Keratinocyte (primary cell): ENCODE measurements at places on chromosomes 6 and 20.

DNA sequence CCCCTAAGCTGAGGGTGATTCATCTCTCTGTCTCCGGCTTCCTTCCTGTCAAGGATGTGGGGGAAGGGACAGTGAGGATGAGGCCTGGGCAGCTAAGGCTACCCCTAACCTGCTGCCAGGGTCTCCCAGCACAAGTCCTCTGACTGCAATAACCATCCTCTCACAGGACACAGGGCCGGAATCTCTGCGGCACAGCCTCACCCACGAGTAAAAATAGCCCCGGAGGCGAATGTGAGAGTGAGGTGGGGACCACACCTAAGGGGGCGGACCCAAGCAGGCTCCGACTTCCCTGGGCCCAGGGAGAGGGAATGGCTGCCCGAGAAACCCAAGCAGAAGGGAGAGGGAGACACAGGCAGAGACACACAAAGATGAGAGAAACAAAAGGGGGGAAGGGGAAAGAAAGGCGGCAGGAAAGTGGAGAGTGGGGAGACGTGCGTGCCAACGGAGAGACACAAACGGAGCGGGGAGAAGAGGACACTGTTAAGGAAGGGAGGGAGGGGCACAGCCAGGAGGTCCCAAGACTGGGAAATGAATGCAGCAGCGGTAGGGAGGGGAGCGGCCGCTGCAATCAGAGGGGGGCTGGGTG is 1.4 kb downstream of the CLIC1 start:
- no peak for DNase-seq

DNA sequence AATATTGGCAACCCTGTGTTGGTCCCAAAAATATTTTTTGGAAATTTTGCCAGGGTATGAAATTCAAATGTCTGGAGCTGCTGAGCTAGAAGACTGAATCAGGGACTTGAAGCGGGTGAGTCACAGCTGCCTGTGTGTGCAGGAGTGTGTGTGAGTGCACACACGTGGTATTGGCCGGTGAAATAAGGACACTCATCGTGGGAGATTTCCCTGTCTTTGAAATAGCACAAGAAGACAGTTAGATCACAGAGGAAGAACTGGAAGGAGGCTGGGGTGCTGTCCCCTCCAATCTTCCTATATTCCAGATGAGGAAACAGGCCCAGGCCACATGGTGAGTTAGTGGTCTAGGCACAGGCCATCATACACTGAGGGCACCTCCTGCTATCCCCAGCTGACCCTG is 123.8 kb upstream of the MLN start:
- DNase-seq: no peak

DNA sequence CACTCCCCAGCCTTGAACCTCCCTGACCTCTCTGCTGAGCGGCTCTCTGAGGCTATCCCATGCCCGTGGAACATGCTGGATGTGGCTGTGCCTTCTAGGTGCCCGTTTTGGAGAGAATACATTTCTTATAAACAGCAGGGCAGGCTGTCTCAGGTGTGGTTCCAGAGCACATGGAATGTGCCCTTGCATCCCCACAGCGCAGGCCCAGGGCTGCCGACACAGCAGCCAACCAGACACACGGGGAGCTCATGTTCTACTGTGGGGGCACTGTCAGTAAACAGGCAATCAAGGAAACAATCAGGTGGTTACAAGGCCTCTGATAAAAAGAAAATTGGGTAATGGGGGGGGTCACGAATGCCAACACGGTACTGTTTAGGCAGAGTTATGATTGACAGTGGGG is 30.8 kb downstream of the FOXC1 start:
- DNase-seq: no peak

GRCh38 chr20:49413677-49414076 is 68.8 kb downstream of the KCNB1 start:
- no peak for DNase-seq

DNA sequence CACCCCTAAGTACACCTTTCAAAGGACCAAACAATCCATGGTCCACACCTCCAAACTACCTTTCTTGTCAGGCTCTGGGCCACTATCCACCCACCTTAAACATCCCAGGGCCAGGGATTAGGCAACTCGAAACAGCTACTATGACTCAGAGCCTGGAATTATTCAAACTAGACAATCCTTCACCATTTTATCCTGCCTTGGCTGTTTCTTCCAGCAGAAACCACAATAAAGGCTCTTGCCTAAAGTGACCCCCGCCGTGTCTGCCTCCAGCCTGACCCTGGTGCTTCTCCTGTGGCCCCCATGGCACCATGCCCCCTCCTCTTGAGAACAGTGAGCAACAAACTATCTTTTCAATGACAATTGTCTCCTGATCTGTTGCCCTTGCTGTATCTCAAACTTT is 195.5 kb downstream of the EPM2A start:
- DNase-seq: no peak

DNA sequence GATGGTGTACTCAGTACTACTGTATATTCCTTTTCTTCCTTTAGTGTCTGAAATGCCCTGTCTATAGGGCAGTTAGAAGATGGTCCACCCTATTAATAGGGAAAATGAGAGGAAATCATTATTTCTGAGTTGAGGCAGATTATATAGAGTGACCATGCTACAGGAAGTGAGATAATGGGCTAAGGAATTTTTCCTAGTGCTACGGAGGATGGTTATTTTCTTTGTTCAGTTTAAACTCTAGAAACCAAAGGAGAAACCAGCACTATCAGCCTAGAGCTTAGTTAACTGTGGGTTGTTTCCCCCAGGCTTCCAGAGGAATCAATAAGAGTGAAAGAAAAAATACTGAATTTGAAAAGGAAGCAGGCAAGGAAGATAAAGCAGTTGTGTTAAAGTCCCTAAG is 474 bp downstream of the TSBP1 start:
- DNase-seq: no peak

- peak; percentile 7 for DNase-seq
Measured at GRCh38 chr20:33337119-33337518, 54.1 kb downstream of the BPIFB1 start.

GRCh38 chr6:44608175-44608574 is 220.7 kb downstream of the CDC5L start:
- no peak for DNase-seq

GRCh38 chr20:34834459-34834893 is 9.0 kb upstream of the NCOA6 start:
- no peak for DNase-seq

GRCh38 chr20:50762435-50763220 is 31.2 kb downstream of the PARD6B start:
- no peak for DNase-seq

- no peak for DNase-seq
Measured at GRCh38 chr6:158311626-158312025, 639 bp upstream of the TULP4 start.

GRCh38 chr6:55636406-55637102 is 57.6 kb upstream of the HMGCLL1 start:
- no peak for DNase-seq

- no peak for DNase-seq
Measured at GRCh38 chr6:37429352-37429750, 3.7 kb upstream of the CMTR1 start.

DNA sequence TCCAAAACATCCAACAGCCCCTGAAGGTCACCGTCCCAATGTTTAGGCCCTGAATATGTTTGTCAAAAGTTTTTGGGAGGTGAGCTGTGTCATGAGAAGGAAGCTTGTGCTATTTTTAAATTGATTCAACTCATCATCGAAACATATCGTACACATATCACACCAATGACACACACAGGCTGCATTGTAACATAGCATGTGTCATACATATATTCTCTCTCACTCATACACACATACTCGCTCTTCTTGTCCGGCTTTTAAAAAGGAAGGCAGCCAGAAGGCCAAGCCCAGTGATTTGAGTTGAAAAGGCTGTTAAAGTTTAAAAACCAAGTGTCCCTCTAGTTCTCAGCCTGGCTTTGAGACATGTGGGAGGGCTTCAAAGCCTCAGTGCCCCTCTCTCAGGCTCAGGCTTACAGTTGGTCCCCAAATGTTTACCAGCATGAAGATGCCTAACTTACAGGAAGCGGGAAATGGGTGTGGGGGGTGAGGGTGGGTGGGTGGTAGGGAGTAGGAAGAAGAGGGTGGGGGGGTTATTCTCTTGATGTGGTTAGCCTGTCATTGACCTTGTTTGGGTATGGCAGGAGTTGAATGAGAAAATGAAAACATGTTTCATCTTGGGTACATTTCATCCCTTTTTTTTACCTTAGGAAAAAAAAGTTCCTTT is 3.3 kb upstream of the PRDM1 start:
- no peak for DNase-seq

DNA sequence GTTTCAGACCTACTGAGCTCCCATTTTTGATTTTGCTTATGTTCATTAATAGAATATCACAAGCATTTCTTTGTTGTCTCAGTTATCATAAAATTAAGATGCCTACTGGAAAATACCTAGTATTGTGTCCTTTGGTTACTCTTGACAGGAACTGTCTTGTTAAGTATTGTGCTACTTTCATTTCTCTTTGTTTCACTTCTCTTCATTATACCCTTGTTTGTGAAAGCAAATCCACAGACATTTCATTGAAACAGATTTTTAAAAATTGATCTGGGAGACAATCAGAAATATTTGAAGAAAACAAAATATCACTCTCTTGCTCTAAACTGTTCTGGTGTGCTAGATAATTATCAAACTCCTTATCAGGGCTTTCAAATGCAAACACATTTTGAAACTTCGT is 290.5 kb upstream of the EYS start:
- no peak for DNase-seq

DNA sequence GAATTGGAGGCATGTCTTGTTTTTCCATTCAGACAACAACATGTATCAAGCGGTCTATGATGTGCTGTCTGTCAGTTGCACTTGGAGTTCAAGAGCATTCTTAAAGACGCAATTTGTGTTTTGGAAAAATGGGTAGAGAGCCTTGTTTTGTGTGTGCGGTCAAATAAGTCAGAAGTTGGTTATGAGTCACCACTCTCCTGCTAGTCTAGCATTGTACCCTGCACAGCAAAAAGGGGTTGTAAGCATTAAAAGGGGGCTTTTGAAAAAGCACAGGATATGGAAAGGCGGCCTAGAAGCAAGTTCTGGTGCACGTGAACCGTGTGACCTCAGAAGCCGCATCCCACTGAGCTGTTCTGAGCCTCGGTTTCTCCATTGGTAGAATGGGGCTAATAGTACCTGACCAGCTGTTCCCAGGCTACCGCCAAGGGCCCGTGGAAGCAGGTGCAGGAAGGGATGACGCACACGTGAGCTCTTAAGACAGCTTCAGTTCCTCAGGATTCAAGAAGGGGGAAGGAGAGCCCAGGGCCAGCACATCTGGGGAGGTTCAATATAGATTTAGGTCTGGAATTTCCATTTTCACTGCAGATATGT is 61.6 kb upstream of the SNX9 start:
- DNase-seq: no peak

DNA sequence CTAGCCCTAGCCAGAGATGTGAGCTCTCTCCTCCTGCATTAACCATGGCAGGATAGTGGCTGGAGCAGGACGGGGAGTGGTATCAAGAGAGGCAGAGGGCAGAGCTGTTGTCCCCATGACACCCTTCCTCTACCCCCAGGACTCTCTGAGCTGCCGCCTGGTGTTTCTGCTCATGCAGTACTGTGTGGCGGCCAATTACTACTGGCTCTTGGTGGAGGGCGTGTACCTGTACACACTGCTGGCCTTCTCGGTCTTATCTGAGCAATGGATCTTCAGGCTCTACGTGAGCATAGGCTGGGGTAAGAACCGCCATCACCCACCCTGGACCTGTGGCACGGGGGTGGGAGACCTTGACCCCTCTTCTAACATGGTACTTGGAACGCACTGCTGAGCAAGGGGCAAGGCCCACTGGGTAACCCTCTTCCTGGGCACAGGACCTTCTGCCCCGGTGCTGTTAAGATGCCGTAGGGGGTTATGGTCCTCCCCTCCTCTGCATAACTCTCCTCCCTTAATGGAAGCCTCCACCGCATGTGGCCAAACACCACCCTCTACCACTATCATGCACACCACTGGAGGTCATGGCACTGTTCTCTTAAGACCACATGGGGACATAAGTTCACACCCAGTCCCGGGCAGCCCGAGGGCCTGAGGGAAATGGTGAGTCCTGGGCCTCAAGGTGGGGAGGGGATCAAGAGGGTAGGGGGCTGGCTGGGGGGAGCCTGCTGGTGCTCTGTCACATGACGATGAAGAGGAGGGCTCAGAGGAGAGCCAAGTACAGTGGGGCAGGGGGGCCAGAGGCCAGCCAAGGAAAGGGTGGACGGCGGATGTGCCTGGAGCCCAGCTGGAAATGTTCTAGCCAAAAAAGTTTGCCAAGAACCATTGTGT is 25.1 kb downstream of the GLP1R start:
- no peak for DNase-seq

DNA sequence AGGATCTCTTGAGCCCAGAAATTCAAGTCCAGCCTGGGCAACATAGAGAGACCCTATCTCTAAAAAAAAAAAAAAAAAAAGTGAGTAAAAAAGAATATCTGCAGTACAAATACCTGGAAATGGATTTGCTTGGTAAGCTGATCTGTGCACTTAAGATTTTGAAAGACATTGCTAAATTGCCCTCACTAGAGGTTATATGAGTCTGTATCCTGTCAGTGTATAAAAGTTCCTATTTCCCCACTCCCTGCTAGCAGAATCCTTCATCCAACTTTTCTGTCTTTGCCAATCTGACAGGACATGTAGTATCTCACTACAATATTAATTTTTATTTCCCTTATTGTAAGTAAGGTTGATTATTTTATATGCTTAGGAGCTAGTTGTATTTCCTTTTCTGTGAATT is 36.1 kb downstream of the BICRAL start:
- DNase-seq: no peak

GRCh38 chr6:78810146-78810545 is 57.2 kb upstream of the IRAK1BP1 start:
- peak; percentile 58 for DNase-seq

DNA sequence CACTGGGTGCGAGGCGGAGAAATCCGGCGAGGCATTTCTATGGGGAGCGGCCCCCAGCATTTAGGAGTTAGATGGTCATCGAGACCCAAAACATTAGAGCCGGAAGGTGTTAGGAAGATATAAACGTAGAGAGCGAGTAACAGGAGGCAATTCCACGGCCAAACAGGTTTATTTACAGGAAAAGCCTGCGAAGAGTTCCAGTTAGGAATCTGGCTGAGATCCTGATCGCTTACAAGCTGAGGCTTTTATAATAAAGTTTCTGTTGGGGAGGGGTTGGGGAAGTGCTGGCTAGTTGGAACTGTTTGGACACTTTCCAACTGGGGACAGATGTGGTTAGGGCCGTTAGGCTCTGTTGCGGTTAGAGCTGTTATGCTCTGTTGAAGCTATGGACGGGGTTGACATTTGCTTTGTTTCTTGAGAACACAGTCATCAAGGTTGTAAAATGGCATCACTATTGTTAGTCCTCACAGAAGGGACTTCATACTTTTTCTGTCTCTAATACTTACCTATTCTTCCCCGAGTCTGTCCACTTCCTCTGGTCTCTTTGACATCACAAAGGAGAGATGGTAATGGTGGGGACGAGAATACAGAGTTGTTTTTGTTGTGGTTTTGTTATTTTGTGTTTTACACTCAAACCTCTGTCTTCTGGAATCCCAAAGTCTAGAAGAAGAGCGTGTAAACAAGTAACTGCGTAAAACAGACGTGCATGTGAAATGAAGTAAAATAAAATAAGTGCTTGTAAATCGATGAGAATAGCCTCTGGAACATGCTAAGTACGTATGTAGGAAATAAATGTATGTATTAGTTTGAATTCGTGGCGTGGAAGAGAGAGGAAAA is 554 bp upstream of the ZSCAN31 start:
- DNase-seq: no peak
